Stimulated activated CD4-positive, alpha-beta T cell treated with anti-CD3 and anti-CD28 coated beads, Interleukin-1b, Interleukin-23, amount 100 ng/mL, for 1 hour (primary cell): ENCODE measurements at places on chromosomes 13 and 19.

DNA sequence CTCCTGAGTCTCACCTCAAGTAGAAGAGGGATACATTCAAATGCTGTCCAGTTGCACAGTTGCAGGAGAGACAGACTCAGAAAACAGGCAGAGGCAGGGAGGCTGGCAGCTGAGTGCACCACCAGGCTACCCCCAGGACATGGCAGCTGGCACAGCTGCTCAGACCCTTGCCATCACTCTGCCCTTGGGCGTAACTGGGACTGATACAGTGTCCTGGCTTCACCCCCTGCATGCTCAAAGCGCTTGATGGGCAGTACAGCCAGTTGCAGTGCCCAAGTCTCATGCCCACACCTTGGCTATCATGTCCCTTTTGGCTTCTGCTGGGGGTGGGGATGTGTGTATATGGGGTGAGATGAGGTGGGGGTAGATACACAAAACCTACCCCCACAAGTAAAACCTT is 5.5 kb upstream of the PEPD start:
- no peak for DNase-seq

DNA sequence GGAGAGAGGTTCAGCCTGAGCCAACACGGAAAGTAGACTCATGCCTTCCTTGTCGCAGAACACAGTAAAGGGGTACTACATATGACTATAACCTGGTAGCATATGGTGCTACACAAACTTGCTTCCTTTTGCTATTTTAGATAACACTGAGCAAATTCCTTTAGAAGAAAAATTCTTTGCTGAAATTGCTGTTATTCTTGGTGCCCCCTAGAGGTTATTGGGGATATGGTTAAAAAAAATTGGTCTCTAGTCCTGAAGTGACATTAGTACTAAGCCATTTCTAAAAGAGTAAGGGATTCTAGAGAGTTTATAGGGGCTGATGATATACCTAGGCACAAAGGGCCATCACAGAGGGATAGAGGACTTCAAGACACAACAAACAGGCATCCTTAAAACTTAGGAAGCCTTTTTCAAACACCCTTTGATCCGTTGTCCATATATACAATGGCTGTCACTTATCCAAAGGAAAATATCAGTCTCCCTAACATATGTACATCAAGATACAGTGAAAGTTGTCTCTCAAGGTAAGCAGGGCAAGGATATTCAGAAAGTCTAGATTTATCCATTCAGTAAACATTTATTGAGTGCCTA is 13.9 kb upstream of the HS6ST3 start:
- no peak for DNase-seq

DNA sequence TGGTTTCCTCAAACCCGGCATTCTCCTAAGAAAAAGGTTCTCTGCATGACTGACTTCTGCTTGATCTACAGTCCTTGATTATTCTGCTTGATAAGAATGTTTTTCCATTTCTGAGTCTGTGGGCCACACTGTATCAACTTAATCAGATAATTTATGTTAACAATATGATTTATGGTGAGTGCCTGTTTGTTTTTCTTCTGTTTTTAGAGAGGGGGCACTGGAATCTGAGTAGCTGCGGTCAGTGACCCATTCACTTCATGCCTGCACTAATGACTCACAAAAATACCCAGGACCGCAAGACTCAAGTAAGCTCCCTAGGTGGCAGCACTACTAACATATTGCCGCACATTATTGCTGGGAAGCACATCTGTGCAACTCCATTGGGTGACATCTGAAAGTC is 542.3 kb upstream of the ATXN8OS start:
- no peak for DNase-seq

DNA sequence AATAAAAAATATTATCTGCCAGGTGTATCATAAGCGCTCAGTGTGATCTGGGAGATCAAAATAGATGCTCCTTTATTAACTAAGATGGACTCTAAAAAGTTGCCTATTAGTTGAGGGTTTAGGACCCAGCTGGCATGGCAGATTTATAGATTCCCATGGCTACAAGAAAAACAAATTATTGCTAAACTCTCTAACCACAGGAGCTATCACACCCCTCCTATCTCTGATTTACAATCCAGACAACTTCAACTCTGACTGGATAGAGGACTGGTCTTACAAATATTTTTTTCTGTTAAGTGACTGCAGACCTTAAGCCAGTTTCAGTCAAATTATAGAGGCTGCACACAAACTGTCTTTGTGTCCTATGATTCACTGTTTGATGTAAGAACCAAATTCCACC is 45.4 kb upstream of the MYCBP2 start:
- no peak for DNase-seq

DNA sequence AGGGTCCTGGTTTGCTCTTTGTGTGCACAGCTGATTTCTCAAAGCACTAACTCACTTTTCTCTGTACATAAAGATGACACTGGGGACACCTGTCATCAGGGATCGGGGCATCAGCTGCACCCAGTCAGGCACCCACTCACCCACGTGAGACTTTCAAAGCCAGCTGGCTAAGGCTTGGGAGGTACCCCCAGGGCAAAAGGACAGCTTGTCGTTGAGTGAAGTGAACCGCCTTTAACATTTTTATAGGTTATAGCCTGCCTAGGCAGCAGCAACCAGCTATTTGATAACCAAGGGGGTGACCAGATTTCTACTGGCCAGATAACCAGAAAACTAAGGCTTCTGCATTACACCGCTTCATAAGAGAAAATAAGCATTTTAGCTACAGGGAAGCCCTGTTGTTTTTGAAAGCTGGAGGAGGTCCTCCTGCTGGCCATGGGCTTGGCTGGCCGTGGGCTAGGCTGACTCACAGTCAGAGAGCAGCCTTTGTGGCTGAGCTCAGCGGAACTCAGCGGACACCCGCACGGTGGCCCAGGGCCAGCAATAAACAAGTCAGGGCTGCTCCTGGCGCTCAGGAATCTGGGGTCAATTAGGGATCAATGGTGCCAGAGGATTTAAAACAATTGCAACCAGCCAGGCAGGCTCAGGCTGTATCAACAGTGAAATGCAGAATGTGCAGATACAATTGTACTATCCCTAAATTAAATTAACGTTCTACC is 57.1 kb downstream of the ALOX5AP start:
- no peak for DNase-seq

DNA sequence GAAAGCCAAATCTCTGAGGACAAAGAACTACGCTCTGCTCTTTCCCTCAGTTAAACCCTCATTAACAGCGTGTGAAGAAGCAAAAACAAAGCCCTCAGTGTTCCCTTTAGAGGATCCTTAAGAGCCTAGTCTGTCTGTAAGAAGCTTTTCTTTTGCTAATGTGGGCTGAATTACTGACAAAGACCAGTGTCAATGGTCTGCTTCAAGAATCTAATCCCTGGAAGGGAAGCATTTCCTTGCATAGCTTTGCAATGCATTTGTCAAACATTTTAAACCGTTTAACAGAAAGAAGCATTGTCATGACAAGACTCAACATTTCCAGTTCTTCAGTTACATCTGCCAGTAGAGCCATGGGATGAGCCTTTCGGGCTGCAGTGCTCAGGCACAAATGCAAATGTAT is 64.9 kb downstream of the EDNRB start:
- no peak for DNase-seq

DNA sequence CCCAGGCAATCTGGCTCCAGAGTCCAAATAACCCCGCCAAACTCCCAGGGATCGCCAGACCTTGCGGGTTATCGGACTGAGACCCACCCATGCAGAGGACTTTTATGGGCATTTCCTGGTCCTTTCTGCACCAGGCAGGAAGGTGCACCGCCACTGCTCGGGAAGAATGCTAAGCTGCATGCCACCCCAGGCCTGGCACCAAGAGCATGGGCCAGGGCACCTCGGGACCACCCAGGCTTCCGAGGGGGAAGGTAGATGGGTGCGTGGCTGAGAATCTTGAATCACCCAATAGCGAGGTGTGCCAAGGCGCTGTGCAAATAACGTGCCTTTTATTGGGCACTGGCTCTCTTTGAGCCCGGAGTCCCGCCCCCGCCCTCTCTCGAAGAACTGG is 422 bp upstream of the ZNF575 start:
- DNase-seq: no peak

GRCh38 chr19:16224293-16225045 is 26.8 kb downstream of the AP1M1 start:
- DNase-seq: no peak

GRCh38 chr19:10209315-10209714 is 14.6 kb upstream of the DNMT1 start:
- DNase-seq: no peak
